Activated effector memory CD4-positive, alpha-beta T cell treated with Interleukin-2 at 50 U/mL for 16 hours (primary cell): ENCODE measurements at places on chromosomes 7 and 10.

- no peak for DNase-seq
Observed at GRCh38 chr7:142176901-142177300, 65.4 kb downstream of the MGAM2 start.

- no peak for DNase-seq
Observed at GRCh38 chr7:127186686-127187085, 66.1 kb downstream of the GRM8 start.

GRCh38 chr10:58590152-58590840 lies 77.6 kb downstream of the BICC1 start:
- no peak for DNase-seq

GRCh38 chr7:1981878-1982230 lies 250.9 kb downstream of the MAD1L1 start:
- DNase-seq = no peak

- no peak for DNase-seq
Observed at GRCh38 chr7:136275794-136276193, 298.6 kb upstream of the MTPN start.

DNA sequence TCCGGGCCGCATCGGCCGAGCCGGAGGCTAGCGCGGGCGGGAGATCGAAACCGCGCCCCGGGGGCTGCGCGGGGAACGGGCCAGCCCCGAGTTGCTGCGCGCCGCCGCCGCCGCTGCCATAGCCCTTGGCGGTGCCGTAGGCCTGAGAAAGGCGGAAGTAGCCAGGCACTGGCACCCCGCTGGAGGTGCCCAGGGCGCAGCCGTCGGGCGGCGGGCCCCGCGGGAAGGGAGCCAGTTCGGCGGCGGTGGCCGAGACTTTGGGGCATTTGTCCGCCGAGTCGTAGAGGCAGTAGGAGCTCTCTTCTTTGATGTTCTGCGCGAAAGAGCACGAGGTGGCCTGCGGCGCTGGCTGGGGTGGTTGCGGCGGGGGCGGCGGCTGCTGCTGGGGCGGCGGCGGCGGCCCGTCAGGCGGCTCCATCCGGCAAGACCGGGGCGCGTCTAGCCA lies 587 bp downstream of the HOXA10 start:
- no peak for DNase-seq

GRCh38 chr10:101818872-101819633 lies 809 bp upstream of the OGA start:
- DNase-seq = no peak

GRCh38 chr7:50281680-50282445 lies 22.7 kb upstream of the IKZF1 start:
- no peak for DNase-seq

DNA sequence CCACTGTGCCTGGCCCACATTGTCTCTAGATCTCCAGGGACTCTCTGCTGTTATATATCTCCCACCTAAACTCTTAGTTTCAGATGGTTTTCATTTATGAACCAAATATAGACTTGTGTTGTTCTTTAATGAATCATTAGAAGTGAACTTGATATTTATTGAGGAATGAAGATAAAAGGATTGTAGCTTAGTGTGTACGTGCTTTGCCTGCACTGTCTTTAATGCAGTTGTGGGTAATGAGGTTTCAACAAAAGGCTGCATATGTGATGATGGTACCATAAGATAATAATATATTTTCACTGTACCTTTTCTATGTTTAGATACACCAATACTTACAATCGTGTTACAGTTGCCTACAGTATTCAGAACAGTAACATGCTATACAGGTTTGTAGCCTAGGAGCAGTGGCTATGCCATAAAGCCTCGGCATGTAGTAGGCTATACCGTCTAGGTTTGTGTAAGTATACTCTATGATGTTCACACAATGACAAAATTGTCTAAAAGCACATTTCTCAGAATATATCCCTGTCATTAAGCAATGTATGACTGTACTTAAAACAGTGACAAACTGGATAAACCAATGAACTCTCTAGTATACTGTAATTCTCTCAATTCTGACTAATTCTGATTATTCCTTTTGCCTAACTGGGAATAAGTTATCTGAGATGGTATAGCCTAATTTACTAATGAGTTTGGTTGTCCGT lies 25.2 kb downstream of the VCL start:
- DNase-seq = no peak

DNA sequence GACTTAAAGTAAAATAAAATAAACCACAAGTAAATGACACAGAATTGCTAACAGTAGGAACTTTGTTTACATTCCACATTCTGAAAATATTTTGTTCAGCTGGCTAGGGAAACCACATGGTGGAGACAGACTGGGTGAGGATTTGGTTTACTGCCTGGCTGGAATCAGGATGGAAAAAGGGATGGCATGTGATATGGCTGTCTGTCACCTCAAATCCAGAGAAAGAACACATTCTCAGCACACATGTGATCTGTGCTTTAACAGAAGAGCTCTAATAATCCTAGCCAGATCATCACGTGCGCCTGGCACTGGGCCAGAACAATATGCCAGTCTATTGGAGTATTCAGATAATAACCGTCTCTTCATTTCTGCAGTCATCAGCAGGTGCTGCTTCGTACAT lies 90.9 kb upstream of the PIP4K2A start:
- DNase-seq = no peak

GRCh38 chr7:130189343-130189742 lies 15.9 kb downstream of the TMEM209 start:
- no peak for DNase-seq

GRCh38 chr7:7202375-7202720 lies 20.0 kb downstream of the C1GALT1 start:
- no peak for DNase-seq

GRCh38 chr10:32163762-32164148 lies 107.5 kb upstream of the KIF5B start:
- DNase-seq = no peak

- DNase-seq = no peak
Observed at GRCh38 chr7:22823142-22823497, 471 bp upstream of the TOMM7 start.

GRCh38 chr10:85608706-85609105 lies 757.9 kb downstream of the GRID1 start:
- DNase-seq = no peak

DNA sequence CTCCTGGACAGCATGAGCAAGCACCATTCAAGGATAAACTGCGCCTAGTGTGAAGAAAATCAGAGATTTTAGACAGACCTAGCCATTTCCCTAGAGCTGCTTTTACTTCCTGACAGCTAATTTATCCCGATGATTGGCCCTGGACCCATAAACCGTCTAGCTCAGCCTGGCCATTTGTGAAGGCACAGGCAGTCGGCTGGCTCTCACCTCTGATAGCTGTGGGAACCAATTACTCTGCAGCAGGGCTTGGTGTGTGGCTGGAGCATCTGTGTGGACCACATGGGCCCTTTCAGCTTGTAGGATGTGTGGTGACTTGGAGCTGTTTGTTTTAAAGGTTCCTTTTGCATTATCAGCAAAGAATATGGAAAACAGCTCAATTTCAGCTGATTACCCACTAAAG lies 111.1 kb upstream of the NPY start:
- DNase-seq = no peak

- DNase-seq = no peak
Observed at GRCh38 chr7:100373261-100373831, at the start of gene PILRA. TSS of gene PILRA (plus strand) at chr7:100373487. CDS start at chr7:100373657, 170 bp downstream.

- no peak for DNase-seq
Observed at GRCh38 chr7:81674431-81674830, 95.4 kb downstream of the HGF start.

DNA sequence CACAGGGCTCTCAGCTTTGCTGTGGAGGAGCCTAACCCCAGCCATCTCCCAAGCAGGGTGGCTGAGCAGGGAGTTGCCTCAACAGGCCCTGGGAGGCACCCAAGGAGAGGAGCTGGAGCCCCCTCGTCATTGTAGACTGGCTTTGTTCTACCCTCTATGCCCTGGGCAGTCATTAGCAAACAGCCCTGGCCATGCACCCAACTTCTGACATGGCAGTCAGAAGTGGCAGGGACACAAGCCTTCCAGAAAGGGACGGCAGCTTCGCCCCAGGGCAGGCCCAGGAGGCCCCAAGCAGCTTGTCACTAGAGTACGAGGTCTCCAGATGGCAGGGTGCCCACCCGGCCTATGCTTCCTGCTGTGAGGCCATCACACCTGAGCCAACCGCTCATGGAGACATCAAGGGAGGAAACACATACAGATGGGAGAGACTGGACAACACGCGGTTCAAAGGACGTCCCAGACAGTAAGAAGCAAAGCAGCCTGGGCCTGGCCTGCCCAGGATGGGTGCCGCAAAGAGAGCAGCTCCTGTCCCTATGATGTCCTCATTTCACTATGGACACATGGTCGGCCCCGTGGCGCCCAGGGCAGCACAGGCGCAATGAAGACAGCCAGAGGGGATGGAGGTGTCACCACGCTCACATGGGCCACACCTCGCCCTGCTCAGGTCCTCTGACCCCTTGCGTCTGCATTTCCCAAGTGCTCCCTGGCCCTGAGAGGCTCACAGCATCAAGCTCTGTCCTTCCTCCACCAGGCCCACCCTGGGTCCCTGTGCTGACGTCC lies 190.9 kb upstream of the CXCL12 start:
- DNase-seq = no peak

DNA sequence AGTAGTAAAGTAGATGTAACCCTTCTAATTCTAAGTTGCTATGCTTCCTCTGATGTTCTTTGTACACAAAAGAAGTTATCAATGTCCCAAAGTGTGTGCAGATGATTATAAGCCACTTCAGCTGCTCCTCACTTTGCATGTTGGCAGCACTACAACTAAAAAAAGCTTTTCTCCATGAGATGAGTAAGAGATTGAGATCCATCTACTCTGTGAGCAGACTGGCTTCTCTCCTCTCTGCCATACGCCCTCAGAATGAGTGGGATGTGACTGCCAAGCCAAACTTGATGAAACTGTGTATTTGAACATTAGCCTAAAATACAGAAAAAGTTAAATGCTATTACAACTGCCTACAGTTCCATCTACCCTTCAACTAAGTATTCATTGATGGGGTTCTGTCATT lies 102.9 kb upstream of the ETV1 start:
- DNase-seq = no peak

- no peak for DNase-seq
Observed at GRCh38 chr7:6256109-6256483, 16.3 kb downstream of the CYTH3 start.

GRCh38 chr10:128314686-128315085 lies 188.5 kb upstream of the MKI67 start:
- DNase-seq = no peak

DNA sequence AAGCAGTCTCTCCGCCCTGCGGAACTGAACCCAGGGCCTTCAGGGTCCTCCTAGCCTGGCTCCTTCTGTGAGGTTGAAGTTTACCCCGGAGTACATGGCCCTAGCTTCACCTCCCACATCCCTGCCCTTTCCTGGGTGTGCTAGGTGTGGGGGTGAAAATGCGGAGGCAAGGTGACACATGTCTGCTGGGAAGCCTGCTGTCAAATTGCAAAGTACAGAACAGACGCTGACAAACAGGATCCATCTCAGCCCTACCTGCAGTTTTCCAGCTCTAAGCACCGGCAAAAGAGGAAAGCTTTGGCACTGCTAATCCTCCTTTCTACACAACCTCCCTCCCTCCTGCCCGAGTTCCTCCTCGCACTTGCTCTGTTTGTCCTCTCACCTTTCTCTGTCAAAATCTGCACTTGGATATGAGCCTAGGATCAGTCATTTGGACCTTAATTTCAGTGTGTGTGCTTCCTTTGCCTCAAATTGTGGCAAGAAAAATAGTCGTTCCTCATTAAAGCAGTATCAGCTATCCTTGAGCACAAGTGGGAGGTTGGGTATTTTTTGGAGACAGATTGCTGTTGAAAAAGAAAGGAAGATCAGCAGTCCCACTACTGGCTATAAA lies 14.4 kb upstream of the GPR15LG start:
- DNase-seq = no peak

- no peak for DNase-seq
Observed at GRCh38 chr7:131563918-131564317, 7.5 kb upstream of the PODXL start.

- no peak for DNase-seq
Observed at GRCh38 chr7:74226633-74227032, 16.8 kb downstream of the LAT2 start.

- DNase-seq = no peak
Observed at GRCh38 chr10:48470893-48471805, 133.7 kb downstream of the ARHGAP22 start.

- no peak for DNase-seq
Observed at GRCh38 chr10:21022821-21023220, 125.7 kb upstream of the NEBL start.
